Stimulated activated CD4-positive, alpha-beta T cell treated with anti-CD3 and anti-CD28 coated beads, Interleukin-1b, Interleukin-23, amount 100 ng/mL, for 24 hours (primary cell): ENCODE measurements at places on chromosomes 16 and 17.

DNA sequence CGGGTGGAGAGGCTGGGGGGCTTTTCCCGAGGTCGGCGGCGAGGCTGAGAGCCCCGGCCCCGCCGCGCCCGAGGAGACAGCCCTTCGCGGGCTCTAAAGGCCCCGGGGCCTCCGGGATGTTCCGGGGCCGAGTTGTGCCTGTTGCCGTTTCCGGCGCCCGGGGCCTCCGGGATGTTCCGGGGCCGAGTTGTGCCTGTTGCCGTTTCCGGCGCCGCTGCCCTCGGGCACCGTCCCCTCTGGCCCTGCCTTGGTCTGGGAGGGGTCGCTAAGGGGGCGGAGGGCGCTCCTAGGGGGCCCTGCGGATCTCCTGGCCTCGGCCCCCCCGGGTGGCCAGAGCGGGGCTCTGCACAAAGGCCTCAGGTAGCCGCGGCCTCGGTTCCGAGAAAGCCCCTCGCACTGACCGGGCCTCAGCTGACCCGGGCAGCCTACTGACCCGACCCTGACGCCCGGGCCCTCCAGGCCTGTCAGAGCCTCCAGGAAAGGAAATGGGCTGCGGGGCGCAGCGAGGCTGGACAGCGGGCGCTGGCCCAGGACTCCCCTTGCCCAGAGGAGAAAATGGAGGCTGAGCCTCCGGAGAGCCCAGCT lies 24.2 kb downstream of the ACTG1 start:
- no peak for DNase-seq

- no peak for DNase-seq
Observed at GRCh38 chr17:48335858-48336500, 94.0 kb downstream of the SKAP1 start.

- DNase-seq, result no peak
Observed at GRCh38 chr16:69611103-69611640, 45.4 kb downstream of the NFAT5 start.

GRCh38 chr16:66344533-66345145 lies 21.9 kb upstream of the CDH5 start:
- DNase-seq, result peak; percentile 34

DNA sequence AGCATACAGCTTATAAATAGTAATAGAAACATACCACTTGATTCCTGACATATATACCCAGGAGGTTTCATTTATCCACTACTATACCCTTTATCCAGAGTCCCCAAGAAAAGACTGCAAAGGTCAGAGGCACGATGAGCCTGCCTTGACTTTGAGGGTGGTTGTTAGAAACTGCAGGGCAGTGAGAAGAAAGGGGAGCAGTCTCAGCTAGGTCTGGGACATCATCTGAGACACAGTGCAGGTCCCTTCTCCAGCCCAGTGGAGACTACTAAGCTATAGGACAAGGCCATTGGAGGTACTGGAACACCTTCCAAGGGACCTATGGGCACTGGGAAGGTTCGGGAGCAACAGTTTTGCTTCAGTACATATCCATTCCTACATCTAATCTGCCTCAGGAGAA lies 20.2 kb upstream of the TEKT3 start:
- DNase-seq, result no peak

- no peak for DNase-seq
Observed at GRCh38 chr16:27080895-27081294, 14.2 kb downstream of the C16orf82 start.

DNA sequence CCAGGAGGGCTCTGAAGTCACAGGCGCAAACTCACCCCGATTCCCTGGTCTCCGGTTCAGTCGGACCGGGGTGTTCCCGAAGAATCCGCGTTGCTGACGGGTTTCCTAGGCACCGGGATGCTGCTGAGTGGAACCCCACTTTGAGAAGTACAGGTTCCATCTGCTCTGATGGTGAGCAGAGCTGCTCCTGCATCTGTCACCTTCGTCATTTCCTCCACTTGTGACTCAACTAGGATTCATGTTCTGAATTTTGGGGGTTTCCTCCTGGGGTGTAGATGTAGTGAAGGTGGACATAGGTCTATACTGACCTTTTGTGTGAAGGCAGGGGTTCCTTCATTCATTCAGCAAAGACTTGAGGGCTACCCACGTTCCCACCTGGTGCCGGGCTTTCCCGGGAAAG lies 25.0 kb downstream of the LGALS3BP start:
- no peak for DNase-seq

- peak; percentile 62 for DNase-seq
Observed at GRCh38 chr17:3738562-3739295, 15.0 kb downstream of the HASPIN start.

DNA sequence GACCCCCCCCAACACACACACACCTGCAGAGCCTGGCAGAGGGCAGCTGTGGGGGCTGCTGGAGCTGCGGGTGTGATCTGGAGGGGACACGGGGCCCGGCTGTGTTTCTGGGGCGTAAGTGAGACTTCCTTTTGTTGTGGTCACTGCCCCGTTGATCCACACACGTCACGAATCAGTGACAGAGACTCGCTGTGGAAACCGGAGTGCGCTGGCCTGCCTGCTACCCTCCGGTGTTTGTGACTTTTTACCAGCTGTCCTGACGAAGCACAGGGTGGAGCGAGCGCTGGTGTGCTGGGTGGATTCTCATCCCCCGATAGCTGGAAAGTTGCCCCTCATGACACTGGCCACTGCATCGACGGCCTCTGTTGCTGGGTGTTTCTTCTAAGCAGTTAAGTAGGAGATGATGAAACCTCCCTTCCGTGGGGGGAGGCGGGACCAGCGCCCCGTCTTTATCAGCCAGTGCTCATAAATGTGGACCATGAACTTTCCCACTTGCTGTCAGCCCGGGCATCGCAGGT lies 2.3 kb downstream of the METRNL start:
- DNase-seq, result no peak

DNA sequence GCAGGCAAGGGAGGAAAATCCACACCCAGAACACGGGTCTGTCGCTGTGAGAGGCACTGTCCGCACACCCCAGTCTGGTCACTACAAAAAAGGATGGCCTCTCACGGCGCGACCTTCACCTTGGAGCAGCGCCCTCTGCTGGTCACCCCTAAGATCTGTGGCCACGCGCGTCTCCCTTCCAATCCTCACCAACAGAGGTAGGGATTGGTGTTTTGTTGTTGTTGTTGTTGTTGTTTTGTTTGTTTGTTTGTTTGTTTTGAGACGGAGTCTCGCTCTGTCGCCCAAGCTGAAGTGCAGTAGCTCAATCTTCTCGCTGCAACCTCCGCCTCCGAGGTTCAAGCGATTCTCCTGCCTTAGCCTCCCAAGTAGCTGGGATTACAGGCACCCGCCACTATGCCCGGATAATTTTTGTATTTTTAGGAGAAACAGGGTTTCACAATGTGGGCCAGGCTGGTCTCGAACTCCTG lies 15.0 kb upstream of the C17orf58 start:
- peak; percentile 43 for DNase-seq

- DNase-seq, result no peak
Observed at GRCh38 chr17:78940258-78940657, 15.1 kb upstream of the TIMP2 start.

DNA sequence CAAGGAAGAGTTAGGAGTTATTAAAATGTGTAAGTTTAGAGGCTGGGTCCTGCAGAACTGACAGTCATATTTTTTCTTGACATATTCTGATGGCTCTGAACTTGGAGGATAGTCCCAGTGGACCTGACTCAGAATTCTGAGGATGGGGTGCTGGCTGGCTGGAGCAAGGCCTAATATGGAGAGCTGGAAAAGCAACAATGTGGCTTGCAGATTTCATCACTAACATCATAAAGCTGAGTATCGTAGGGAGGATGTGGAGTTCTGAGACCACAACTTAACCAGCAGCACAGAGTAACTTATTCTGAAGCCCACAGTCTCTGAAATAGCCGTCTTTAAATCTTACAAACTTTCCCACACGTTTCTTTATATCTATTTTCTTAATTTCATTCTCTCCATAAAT lies 2.3 kb downstream of the KRTAP1-5 start:
- DNase-seq, result no peak

DNA sequence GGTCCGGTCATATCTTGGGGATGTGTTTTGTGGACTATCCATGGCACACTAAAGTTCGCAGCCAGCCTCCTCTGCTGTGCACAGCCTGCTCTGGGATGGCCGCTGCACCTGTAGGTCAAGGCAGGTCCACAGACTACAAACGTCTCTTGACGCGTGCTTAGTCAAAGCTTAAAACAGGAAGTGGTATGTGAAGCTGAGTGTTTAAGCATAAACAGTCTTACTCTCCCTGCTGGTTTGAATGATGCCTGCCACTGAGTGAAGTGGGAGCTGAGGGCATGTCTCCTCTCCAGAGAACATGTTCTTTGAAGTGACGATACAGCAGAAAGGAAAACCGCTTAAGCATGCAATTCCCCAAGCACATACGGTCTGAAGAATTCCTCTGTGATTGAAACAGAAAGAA lies 365.6 kb downstream of the SLC39A11 start:
- DNase-seq, result no peak

GRCh38 chr17:6507535-6507934 lies 48.8 kb downstream of the PITPNM3 start:
- no peak for DNase-seq

DNA sequence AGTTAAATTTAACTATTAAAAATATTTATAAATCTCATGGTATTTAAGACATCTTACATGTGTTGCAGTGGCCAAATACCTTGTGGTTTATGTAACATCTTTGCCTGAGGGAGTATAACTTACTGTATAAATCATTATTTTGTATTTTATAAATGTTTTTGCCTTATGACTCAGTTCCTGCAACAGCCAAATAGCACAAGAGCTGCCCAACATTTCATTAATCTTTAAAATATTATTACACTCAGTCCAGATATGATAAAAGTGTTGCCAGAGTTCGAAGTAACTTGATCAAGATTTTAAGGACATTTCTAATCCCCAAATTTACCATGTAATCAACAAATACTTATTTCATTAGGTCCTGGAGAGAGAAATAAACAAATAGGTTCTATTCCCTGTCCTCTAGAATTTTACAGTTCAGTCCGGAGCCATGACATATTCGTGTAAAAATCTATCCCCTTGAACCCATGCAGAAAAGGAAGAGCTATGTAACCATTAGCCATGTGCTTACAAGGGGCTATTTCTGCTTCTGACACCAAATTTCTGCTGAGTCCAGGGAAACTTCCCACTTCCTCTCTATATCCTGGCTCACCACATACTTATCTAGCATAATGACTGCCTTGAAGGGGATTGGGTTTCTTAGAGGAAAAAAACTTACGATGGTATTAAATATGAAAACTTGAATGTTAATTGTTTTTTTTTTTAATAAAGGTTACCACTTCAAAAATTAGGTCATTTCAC lies 44.0 kb downstream of the IRX6 start:
- no peak for DNase-seq

DNA sequence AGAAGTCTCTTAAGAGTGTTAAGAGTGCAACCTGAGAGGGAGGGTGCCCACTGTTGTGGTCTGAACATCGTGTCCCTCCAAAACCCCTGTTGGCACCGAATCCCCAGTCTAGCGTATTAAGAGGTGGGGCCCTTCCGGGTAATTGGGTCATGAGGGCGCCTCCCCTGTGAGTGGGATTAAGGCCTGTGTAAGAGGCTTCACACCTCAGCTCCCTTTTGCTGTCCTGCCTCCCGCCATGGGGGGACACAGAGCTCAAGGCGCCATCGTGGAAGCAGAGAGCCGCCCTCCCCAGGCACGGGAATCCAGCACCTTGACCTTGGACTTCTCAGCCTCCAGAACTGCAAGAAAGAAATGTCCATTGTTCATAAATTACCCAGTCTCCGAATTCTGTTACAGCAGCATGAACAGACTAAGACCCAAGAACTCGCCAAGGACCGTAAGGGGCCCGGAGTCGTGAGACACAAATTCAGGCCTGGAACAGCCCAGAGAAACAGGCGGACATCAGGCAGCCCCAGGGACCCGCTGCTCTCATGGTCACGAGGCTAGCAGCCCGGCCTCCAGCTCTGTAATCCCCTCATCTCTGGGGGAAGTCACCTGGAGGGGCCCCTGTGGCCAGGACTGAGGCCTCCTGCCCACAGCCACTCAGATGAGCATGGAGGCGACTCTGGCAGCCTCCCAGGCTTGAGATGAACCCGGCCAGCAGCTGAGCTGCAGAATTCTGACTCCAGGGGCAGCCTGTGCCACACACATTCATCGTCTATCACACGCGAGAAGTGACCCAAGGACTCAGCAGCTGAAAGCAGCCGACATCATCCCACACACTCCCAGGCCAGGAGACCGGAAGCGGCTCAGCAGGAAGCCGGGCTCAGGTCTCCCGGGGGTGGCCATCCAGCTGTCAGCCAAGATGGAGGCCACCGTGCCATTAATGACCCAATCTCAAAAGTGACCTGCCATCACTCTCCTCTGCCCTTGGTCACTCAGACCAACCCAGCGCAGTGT lies 12.8 kb upstream of the CHMP6 start:
- no peak for DNase-seq

GRCh38 chr16:64305663-64306062 lies 816.2 kb downstream of the CDH11 start:
- DNase-seq, result no peak

GRCh38 chr17:60087882-60088669 lies 9.4 kb upstream of the HEATR6 start:
- no peak for DNase-seq

GRCh38 chr17:6901086-6901485 lies 69.6 kb upstream of the TEKT1 start:
- DNase-seq, result no peak

DNA sequence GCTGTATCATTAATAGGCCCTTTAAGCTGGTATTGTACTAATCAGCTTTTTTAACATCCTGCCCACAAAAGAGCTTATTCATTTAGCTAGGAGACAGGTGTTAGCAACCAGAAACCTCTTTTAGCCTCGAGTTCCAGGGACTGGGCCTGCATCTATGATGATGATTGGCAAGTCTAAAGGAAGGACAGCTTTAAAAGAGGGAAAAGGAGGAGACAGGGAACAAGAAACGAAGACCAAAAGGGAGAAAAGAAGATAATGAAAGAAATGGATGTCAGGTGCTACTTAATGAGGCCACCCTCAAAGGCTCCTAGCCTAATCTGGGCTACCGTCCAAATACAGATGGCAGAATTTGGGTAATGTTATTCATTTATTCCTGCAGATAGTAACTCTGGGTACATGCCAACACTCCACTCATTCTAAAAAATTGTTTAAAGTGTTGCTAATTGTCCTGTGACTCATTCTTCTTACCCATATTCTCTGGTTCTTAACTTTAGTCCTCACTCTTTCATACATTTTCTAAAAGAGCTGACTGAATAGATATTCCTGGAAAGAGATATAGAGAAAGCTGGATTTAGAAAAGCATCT lies 18.7 kb upstream of the RFFL start:
- no peak for DNase-seq

- no peak for DNase-seq
Observed at GRCh38 chr17:58818654-58819053, 63.0 kb downstream of the PPM1E start.

- DNase-seq, result no peak
Observed at GRCh38 chr16:54812229-54812628, 118.4 kb upstream of the IRX5 start.

DNA sequence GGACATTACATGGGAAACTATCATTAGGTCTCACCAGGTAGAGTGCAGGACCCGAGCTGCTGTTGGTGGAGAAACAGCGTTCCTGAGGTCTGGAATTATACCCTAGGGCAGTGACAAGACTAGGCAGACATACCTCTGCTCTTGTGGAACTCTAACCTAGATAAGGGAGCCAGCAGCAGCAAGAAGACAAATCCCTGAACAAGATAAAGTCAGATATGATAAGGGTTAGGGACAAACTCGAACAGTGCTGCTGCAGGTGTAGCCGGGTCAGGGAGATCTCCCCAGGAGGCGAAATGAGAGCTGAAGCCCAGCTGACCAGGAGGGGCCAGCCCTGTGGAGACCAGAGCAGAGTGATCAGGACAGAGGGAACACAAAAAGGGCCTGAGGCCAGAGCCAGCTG lies 34.7 kb downstream of the ARSG start:
- DNase-seq, result no peak
